ENCODE measurements at places on chromosomes 11 and 22.
A peak's percentile ranks its signal among the peaks of the same experiment; 100 is the strongest.

- no peak for DNase-seq
Observed at GRCh38 chr11:65869643-65870306, 2.8 kb downstream of the EFEMP2 start.

GRCh38 chr11:10473371-10473770 is 18.3 kb downstream of the AMPD3 start:
- no peak for DNase-seq

- DNase-seq, result no peak
Observed at GRCh38 chr11:99162819-99163218, 142.1 kb downstream of the CNTN5 start.

DNA sequence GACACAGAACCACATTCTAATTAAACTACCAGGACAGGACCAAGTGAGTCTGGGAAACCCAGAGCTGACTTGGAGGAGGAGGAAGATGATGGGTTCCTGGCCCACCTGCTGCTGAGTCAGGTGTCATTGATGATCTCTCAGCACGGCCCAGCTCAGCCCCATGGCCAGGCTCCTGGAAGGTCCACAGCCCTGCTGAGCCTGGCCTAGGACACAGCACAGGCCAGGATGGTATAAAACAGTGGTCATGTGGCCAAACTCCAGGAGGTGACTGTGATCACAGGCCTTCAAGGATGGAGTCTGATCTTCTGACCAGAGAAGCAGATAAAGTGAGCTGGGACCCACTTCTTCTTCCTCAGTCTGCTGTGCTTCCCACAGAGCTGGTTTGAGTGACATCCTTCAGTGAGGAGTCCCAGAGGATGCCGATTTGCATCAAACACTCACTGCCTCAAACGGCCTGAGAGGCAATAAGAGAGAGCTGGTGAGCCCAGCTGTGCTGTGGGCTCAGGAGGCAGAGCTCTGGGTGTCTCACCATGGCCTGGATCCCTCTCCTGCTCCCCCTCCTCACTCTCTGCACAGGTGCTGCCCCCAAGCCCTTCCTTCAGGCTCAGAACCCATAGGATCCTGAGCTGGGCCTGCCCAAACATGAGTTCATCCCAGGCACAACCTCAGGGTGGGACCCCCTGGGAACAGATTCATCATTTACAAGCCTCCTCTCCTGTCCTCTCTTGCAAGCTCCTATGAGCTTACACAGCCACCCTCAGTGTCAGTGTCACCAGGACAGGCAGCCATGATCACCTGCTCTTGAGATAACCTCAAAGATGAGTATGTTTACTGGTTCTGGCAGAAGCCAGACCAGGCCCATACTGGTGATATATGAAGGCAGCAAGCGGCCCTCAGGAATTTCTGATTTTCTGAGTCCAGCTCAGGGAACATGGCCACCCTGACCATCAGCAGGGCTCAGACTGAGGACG is 37.7 kb upstream of the IGLL5 start:
- no peak for DNase-seq

DNA sequence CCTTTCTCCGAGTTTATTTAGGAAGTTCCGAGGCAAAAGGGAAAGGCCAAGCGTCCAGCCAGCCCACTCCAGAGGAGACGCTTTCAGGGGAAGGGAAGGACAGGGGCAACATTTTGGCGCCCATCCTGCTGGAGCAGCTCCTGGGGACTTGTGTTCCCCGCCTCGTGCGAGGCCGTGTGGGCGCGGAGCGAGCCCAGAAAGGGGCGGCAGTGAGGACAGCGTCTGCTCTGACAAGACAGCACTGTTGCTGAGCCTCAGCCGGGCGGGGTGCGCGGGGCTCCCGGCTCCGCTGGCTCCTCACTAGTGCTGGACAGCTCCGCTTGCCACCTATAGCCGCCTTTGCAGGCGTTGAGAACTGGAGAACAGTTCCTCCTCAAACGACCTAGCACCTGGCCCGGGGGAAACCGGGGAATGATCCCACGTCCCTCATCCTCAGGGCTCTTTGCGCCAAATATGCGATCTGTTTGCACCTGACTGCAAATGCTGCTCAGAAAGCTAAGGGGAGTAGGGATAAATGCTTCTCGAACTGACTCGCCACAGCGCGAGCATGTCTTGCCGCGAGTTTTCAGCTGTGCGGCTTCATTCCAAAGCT is 722 bp upstream of the GUCY1A2 start:
- no peak for DNase-seq

GRCh38 chr11:69817265-69818230 is 1.7 kb downstream of the FGF3 start:
- no peak for DNase-seq

GRCh38 chr11:46918788-46919513 is 601 bp upstream of the LRP4 start:
- no peak for DNase-seq

- no peak for DNase-seq
Observed at GRCh38 chr22:42957958-42958357, 57.0 kb downstream of the PACSIN2 start.

GRCh38 chr11:123483058-123483457 is 53.0 kb downstream of the GRAMD1B start:
- DNase-seq, result no peak

GRCh38 chr11:84384731-84385130 is 1098.6 kb upstream of the CCDC90B start:
- peak; percentile 41 for DNase-seq

DNA sequence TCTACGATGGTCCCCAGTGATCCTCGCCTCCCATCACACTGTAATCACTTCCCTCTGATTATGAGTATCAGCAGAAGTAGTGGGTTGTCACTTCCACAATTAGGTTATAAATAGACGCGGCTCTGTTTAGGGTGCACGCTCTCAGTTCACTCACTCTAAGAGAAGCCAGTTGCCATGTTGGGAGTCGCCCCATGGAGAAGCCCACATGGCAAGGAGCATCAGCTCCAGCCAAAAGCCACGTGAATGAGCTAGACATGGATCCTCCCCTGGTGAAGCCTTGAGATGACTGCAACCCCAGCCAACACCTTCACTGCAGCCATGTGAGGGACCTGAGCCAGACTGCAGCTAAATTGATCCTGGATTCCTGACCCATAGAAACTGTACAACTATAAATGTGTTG is 26.4 kb upstream of the MYOD1 start:
- DNase-seq, result no peak

GRCh38 chr11:20616920-20617319 is 17.5 kb downstream of the SLC6A5 start:
- no peak for DNase-seq

DNA sequence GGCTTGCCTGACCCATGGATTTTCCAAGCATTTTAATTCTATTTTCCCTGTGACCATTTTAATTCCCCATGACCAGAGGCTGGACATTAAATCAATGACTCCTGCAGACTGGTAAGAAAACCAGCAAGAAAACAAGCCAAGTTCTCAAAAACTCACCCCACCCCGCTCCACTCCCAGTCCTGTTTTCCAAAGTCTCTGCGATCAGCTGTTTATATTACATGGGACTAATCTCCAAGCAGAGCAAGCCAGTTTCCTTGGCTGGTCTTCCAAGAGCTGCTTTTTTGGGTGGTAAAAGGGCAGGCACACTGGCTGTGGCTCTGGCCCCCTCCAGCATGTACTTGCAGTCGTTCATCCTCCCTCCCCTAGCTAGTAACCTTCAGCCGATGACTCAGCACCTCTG is 97.9 kb downstream of the RRAS2 start:
- DNase-seq, result no peak

DNA sequence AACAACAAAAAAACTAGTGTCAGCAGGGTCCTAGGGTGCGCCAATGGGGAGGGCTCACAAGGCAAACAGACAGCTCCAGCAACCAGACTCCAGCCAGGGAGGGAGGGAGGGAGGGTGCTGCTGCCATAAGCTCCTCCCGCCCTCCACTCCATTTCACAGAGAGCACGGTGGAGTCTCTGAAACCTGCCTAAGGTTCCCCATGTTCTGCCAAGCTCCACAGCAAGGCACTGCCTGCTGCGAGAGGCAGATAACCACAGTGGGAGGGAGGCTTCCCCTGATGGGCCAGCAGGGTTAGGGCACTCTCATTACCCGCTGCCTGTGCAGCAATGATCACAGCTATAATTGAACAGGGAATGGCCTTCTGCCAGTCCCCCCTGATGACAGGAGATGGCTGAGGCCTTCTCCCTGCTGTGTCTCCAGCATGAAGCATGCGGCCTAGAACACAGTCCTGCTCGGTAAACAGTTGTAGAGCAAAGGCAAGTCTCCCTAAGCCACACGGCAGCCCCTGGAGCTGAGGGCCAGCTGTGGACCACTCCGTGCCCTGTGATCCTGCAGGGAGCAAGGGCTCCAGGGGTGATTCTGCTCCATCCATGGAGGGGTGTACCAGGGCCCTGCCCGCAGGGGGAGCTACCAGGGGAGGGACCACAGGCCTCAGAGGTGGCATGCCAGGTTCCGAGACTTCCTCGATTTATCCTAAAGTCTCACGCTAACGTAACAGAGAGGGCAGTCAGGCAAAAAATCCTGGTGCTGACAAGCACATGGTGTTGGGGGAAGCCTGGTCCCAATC is 42.9 kb downstream of the PC start:
- DNase-seq, result no peak

- DNase-seq, result no peak
Observed at GRCh38 chr11:10498022-10498400, 42.9 kb downstream of the AMPD3 start.

DNA sequence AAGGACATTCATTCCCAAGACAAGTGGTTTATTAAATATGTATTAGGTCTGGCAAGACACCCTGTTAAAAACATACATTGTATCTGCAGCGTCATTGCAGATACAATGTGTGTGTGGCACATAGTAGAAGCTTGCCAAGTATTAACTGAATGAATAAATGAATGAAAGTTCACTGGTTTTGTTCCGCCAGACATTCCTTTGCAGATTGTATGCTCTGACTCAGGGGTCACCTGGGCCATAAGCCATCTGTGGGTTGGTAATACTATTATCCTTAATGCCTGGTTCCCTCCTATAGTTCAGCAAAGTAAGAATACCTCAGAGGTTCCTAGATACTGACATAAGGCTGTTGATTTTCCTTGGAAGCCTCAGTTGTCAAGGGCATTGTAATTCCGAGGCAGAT is 377.3 kb upstream of the CCDC90B start:
- no peak for DNase-seq

DNA sequence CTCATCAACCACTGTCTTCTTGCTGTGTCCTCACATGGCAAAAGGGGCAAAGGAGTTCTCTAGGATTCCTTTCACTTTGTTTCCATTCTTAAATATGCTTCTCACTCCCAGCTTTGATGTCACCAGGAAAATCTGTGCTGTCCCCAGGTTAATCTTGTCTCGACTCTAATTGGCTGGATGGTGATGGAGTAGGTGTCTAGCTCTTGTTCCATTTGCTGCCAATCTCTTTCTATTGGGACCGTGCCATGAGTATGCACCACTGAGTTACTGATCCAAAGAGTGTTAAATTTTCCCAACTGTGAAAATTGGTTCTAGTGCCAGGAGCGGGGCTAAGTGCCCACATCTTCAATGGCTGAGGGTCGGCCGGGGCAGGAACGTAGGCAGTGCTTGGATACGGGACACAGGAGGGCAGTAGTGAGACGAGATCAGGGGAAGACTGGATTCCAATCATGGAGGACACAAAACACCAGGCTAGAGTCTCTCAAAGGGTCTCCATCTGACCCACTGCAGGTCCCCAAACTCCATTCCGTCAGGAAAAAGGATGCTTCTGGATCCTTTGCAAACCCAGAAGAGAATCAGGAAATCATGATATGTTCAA is 47.7 kb upstream of the CSNK2A3 start:
- DNase-seq, result peak; percentile 33

DNA sequence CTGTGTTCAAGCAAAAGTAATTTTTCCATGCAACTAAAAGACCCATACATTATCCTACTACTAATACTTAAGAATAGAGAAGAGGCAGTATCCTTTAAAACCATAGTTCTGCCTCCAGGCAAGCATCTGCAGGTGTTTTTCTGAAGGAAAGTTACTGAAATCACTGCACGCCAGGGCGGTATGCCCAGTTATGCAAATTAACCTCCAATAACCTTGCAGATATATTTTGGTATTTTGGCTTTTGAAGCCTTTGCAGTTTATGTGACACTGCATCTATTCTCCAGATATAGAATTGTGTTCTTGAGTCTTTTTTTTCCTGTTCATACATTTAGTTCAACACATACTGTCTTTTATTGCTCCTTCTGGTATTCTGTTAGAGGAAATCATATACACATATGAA is 346.2 kb upstream of the PDGFD start:
- DNase-seq, result no peak

GRCh38 chr11:110349138-110349996 is 53.0 kb upstream of the RDX start:
- no peak for DNase-seq

DNA sequence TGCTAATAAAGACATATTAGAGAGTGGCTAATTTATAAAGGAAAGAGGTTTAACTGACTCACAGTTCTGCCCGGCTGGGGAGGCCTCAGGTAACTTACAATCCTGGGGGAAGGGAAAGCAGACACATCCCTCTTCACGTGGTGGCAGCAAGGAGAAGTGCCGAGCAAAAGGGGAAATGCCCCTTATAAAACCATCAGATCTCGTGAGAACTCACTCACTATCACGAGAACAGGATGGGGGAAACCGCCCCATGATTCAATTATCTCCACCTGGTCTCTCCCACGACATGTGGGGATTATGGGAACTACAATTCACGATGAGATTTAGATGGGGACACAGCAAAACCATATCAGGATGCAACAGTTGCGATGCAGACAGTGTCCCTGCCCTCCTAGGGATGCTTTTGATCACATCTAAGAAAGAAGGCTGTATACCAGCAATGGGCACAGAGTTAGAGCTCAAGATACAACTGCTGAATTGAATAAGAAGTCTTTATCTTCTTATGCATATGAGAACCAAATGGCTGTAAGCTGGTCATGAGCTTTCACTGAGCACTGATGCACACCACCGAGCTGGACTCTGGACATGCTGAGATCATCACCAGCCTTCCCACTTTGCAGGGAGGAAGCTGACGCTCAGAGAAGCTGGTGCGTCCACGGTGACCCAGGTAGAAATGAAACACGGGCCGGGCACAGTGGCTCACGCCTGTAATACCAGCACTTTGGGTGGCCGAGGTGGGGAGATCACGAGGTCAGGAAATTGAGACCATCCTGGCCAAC is 255.2 kb downstream of the MN1 start:
- no peak for DNase-seq

DNA sequence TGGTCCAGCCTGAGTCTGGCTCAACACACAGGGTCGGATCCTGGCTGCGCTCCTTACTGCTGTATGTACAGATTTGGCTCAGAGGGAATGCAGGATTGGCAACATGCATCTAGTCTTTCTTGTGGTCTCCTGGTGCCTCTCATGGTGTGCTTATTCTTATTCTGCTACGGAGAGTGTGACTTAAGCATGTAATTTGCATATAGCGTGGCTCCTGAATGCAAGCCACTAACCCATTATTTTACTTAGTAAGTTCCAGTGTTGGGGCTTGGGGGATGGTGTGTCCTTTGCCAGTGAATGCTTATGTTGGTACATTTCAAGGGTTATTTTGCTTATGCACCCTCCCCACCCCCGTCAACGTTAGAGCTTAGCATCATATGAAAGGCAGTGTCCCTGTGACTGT is 51.2 kb downstream of the PTPRJ start:
- DNase-seq, result no peak

DNA sequence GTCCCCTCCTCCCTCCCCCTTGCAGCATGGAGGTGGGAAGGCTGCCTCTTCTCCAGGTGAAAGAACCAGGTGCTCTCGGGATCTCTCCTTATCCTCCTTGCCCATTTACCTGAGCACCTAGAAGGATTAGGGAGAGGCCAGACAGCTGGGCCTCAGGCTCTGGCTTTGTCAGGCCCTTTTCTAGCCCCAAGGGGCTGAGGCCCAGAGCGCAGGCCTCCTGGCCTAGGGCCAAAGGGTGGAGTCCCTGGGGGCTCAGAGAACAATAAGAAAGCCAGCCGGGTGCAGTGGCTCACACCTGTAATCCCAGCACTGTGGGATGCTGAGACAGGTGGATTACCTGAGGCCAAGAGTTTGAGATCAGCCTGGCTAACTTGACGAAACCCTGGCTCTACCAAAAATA is 5.4 kb upstream of the TTLL1 start:
- DNase-seq, result no peak
